ENCODE measurements at places on chromosomes 1 and 21.

GRCh38 chr1:201421041-201421440 is 489 bp downstream of the TNNI1 start:
- no peak for DNase-seq

DNA sequence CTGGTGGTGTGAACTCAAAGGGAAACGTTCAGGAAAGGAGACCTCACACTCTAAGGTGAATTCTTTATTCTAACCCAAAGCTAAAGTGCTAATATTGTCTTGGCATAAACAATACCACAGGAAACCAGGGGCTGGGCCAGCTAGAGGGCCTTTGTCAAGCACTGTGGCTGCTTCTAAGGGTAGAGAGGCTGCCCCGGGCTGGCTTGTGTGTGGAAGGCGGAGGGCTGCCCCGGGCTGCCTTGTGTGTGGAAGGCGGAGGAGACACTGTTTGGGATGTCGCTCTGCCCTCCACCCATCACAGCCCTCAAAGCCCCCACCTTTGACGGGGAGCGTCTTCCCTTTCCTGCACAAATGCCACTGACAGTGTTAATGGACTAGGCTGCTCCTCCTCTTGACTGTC is 216.8 kb downstream of the TOMM20 start:
- DNase-seq: no peak

DNA sequence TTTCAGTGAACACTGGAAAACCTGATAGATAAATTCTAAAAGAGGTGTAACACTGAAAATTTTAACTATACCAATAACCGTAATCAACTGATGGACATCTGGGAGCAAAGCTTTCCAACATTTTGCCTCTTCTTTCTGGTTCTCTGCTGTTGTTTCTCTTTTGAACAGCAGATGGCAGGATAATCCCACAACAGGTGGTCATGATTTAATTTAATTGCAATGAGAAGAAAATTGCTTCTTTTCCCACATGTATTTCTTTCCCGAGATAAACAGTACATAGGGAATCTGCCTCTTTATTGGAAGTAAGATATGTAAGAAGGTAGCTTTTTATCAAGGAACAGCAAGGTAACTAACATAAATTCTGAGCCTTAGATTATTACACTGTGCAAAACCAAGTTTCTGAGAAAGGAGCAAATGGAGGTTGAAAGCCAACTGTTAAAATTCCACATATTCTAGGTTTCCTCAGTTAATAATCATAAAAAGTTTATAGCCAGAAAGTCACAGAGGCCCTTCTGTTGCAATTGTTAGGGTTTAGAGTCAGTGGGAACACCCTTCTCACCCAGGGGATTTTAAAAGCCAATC is 72.9 kb downstream of the RPS6KA1 start:
- DNase-seq: no peak

DNA sequence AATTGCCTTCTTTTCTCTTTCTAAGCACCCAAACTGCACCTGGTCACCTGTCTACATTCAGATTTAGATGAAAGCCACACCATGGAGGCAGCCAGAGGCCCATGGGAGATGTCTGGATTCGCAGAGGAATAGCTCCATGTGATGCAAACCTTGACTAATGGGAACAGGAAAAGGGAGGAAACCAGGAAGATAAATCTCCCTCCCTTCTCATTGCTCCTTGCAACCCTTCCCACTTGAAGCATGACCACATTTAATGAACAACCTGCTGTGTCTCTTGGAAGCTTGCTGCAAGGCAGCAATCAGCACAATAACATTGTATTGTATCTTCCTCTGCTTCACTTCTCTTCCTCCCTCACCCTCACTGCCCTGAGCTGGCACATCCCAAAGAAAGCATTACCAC is 42.6 kb upstream of the KLF17 start:
- no peak for DNase-seq

GRCh38 chr1:151992303-151993083 is 1.2 kb downstream of the S100A10 start:
- DNase-seq: peak; percentile 7
